ENCODE measurements at places on chromosomes 7 and 10.

DNA sequence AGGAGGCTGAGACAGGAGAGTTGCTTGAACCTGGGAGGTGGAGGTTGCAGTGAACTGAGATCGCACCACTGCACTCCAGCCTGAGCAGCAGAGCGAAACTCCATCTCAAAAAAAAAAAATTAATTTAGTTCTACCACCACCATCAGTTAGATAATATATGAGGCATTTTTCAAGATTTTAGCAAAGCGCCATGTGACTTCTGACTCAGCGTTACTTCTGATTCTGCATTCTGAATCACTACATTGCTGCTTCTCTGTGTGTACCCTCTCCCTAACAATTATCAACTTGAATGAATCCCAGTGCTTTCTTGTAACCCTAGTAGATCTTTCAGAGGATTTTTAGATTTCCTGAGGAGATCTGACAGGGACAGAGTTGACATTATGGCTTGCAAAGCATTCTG, 176.8 kb upstream of the SORCS1 start:
- no peak for DNase-seq

DNA sequence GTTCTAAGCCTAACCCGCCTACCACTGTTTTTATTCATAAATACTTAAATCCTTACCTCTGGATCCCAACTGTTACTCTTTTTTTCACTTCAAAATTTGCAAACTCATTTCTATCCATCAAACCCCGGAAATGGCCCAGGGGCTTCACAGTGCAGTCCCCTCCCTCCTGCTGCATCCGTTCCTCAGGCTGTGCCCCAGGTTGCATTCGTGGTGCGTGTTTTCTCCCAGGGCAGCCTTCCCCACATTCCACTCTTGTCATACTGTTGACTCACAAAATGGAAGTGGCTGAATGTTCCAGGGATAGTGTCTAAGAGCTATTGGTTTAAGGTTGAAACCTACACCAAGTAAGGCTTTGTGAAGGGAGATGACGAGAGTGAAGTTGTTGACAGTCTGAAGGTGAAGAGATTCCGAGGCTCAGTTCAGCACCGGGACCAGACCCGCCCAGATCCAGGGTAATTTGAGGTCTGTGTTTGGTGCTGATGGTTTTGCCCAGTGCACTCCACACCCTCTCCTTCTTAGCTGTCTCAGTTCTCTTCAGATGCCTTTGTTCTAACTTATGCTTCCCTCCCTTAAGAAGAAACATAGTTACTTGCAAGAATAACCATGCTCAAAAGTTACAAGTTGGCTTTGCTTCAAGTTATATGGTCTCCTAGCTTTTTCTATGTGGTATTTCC, 7.7 kb downstream of the INSIG1 start:
- DNase-seq: no peak

DNA sequence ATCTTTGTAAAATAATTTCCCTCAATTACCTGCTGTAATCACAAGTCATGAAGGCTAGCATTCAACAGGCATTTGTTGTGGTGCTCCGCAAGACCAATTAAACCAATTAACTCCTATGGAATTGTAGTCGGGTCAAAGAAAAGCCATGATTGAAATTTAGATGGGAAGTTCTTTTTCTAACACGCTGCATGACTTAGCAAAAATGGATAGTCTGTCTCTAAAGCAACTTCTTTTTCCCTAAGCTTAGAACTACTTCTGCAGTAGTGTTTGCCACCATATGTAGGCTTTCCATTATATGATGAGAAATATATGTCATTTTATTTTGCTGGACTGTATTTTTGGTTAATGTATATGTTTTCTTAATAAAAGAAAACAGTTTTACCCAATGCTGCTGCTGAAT, 119.1 kb downstream of the TSPAN12 start:
- no peak for DNase-seq

DNA sequence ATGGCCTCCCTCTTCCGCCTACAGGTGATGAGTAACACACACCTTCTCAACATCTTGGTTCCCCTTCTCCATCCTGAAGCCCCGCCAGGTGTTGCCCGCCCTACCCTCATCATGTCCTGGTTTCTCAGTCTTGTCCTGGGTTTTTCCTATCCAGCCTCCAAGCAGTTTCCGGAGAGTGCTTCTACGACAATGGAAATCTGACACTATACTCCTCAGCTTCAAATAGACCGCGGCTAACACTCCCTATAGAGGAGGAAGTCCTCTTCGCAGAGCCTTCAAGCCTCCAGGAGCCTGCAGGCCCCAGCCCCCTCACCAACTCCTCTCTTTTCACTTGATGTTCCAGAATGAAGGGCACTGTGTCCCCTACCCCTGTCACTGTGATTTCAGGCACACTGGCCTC, 147.4 kb downstream of the PRPF18 start:
- DNase-seq: no peak

DNA sequence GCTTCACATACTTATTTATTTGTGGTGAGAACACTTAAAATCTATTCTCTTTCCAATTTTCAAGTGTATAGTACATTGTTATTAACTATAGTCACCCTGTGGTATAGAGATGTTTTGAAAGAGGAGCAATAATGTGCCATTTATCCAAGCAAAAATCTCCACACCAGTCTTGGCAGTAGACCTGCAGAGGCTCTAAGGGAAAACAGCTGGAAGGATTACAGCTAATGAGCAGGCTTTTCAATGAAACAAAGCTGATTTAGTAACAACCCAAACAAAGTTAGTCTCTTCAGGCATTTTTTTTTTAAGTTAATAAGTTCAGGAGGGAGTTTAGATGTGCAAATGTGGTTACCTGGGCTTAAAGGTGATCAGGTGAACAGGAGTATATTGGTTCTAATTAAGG, 101.9 kb downstream of the EVX1 start:
- no peak for DNase-seq

- DNase-seq: no peak
Measured at GRCh38 chr7:104960741-104961448, 53.1 kb upstream of the KMT2E start.

DNA sequence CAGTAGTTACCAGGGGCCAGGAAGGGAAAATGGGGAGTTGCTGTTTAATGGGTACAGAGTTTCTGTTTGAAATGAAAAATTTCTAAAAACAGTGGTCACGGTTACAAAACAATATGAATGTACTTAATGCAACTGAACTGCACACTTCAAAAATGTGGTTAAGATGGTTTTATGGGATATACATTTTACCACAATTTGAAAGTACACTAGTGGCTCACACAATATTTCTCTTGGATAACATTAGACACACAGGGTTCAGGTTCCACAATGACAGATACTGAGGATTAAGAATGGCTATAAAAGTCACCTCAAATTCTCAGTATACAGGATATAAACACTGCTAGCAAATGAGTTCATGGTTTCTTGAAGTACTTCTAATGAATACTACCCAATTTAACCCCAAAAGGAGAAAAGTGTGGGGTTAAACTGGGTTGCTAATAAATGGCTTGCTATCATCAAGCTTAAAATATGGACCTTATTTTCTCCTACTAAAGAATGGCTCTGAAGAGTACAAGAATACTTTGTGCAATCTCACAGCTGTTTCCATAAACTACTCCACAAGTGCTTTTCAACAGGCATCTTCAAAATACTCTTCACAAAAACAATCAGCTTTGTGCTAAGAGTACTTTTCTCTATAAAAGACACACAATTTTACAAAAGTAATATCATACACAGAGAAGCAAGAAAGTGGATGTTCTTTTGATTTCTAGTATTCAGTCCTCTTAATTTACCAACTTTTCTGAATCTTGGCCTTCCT, 92.9 kb downstream of the SRPK2 start:
- DNase-seq: no peak

- no peak for DNase-seq
Measured at GRCh38 chr7:157271315-157271990, 65.4 kb upstream of the DNAJB6 start.

DNA sequence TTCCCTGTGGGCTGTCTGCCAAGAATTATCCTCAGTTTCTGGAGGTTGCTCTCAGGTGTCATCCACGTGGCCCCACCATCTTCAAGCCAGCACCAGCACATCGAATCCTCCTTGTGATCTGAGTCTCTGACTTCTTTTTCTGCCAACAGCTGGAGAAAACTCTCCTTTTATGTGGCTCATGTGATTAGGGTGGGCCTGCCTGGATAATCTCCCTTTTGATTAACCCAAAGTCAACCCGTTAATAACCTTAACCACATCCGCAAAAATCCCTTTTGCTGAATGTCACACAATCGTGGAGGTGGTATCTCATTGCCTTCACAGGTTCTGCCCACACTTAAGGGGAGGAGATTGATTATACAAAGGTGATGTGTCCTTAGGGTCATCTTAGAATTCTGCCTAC, 73.8 kb downstream of the LRGUK start:
- DNase-seq: no peak

DNA sequence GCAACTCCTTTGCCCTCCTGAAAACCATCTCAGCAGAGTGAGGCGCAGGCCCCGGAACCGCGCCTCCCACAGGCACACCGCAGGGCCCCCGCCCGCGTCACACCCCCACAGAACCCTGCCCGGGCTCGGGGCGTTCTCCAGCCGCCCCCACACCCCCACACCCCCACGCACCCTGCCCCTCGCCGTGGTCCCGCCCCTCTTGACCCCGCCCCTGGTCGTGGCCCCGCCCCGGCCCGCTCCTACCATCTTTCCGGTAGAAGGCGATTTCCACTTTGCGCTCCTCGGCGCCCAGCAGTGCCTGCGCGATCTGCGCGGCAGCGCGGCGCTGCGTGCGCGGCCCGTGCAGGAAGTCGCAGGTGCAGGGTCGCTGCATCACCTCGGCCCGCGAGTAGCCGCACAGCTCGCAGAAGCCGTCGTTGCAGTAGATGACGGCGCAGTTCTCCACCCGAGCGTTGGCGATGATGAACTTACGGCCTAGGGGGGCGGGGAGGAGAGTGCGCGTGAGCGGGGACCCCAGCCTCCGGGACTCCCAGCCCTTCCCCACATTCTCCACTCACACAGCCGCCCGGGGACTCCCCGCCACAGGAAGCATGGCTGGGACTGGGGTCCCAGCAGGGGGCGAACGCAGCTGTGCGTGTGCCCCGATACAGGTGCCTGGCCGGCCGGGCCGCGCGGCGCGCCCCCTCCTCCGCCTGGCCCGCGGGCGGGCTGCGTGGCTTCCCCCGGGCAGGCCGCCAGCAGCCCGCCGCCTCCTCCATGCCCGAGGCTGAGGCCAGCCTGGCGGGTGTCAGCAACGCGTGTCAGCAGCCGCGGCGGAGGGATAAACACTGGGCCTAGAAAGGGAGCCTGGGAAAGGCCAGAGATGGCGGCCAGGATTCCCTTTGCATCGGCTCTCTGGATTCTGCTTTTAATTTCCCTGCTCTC, 3.4 kb downstream of the KCNH2 start:
- peak; percentile 85 for DNase-seq

DNA sequence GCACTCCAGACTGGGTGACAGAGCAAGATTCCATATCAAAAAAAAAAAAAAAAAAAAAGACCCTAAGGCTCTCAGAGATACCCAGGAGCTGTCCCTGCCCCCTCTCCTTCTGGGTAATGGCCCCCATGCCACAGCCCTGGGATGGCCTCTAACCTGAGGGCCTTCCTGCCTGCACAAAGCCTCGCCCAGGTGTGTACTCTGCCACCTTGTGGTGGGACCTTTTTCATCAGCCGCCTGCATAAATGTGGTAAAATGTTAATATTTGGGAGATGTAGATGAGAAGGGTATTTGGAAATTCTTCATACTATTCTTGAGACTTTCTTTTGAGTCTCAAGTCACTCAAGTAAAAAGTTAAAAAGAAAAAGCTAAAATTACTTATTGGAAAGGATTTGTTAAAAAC, 46.3 kb upstream of the RNF216 start:
- DNase-seq: peak; percentile 33

DNA sequence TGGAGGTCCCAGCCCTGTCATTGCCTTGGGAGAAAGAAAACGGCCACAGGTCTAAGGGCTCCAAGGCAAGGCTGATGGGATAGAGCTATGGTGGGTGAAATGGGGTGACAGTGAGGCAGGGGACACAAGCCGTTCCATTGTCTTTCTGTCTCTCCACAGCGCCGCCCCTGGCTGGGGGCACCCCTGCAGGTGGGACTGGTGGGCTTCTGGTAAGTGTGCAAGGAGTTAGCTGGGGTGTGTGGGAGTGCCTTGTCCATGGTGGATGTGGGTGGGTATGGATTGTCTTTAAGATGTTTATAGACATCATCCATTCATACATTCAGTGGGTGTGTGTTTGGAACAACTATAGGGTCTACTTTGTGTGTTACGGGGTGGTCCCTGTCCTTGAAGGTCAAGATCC, 7.5 kb downstream of the SFXN3 start:
- DNase-seq: no peak

DNA sequence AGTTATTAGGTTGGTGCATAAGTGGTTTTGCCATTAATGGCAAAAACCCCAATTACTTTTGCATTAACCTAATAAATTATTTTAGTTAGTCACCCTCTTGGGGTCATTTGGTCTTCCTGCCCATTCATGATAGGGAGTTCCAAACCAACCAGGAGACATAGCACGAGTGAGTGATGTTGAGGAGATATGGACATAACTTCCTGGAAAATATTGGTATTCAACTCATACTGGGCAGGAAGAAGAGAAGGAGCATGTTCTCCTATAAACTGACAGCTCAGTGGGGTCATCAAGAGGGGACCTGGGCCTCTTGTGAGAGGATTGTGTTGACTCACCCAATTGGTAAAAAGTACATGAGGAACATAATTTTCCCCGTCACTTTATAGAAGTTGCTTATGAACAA, 23.7 kb downstream of the SPAG6 start:
- no peak for DNase-seq

- no peak for DNase-seq
Measured at GRCh38 chr7:26034391-26034790, 117.6 kb upstream of the NFE2L3 start.

DNA sequence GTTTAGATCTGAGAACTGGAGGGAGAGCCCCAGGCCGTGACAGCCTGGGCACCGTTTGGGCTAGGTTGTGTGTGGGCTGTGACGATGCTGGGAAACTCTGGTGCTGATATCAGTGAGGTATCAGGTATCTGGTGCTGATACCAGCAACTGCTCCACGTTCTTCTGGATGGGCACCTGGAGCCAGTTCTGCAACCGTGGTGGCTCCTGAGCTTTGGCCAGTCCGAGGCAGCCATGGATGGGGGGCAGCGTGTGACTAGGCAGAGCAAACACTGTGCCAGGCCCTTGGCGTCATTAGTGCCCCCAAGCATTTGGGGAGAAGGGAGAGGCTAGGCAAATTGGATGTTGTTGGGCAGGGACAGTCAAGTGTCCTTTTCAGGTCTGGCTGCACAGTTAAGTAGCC, 57.9 kb downstream of the ZNF467 start:
- DNase-seq: no peak

- DNase-seq: no peak
Measured at GRCh38 chr10:2202401-2202800, 465.1 kb upstream of the ADARB2 start.

GRCh38 chr10:51074238-51075028, at the start of gene PRKG1:
PRKG1 (plus strand) TSS chr10:51074487.
- DNase-seq: no peak

GRCh38 chr10:96089116-96089515, 41.0 kb upstream of the ZNF518A start:
- DNase-seq: no peak

DNA sequence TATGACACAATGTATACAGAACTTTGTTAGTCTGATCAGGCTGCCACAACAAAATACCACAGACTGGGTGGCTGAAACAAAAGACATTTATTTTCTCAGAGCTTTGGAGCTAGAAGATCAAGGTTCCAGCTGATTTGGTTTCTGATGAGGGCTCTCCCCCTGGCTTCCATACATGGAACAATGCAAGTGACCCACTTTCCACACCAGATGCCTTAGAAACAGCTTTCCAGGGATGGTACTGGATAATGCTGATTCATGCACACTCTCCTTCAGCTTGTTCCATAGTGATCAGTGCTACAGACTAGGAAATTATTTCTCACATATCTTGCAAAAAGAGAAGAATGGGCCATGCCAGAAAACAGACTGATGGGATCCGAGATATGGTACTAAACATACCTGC, 1274.9 kb upstream of the SORCS1 start:
- DNase-seq: no peak
